IPS-NIHi11 (cell line): ENCODE measurements at places on chromosomes 5 and 9.

DNA sequence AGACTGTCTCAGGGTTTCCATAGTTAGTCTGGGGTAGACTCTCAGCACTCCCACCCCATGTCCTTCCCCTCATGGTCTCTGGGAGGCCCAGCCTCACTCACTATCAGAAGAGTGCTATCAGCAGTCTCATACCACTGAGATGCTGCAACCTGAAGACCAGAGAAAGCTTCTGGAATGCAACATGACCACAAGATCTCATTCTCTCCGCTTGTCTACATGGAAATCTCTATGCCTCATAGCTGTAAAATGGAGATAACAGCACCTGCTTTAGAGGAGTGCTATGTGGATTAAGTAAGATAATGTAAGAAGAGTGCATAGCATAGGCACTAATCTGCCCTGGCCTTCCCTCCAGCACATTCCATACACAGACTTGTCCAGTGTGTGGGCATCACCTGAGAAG lies 47.0 kb upstream of the ZNF169 start:
- no peak for DNase-seq

DNA sequence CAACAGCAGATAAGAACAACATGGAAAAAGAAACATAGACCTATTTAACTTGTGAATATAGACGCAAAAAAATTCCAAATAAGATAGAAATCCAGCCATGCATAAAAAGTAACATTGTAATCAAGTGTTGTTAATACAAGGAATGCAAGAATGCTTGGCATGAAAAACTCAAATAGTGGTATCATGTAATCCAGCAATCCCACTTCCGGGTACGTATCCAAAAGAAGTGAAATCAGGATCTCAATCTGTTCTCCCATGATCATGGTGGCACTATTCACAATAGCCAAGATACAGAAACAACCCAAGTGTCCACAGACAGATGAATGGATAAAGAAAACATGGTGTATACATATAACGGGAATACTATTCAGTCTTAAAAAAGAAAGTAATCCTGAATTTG lies 437.4 kb downstream of the ARHGEF28 start:
- DNase-seq, result no peak

DNA sequence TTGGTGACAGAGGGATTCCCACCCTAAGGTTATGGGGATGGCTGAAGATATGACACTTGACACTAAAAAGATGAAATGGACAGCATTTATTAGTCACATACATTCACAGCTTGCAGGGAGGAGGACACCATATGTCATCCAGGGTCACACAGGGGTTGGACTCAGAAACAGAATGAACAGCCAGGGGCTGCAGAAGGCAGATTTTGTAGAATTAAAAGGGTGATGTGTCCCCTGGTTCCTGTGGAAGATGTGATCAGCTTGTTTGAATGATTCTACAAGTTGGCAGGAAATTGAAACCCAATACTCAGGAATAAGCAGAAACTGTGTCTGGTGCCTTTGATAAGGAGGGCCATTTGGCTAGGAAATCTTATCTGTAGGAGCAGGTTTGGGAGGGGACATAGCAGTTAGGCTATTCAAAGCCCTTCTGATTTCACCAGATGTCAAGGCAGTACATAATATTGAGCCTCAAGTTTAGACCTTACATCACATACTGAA lies 102.3 kb upstream of the GRIN3A start:
- DNase-seq, result no peak

- DNase-seq, result peak; percentile 19
Observed at GRCh38 chr9:134066526-134066912, 1.3 kb downstream of the BRD3 start.

- DNase-seq, result no peak
Observed at GRCh38 chr5:1498623-1499416, 24.9 kb downstream of the LPCAT1 start.

- peak; percentile 19 for DNase-seq
Observed at GRCh38 chr9:211036-211435, 3.6 kb upstream of the DOCK8 start.

DNA sequence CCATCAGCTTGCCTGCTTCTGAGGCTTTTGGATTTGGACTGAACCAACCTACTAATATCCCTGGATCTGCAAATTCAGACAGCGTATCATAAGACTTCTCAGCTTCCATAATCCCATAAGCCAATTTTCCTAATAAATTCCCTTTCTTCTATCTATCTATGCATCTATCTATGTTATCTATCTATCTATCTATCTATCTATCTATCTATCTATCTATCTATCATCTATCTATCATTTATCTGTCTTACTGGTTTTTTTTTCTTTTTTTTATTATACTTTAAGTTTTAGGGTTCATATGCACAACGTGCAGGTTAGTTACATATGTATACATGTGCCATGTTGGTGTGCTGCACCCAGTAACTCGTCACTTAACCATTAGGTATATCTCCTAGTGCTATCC lies 2045.4 kb upstream of the CDH6 start:
- no peak for DNase-seq

DNA sequence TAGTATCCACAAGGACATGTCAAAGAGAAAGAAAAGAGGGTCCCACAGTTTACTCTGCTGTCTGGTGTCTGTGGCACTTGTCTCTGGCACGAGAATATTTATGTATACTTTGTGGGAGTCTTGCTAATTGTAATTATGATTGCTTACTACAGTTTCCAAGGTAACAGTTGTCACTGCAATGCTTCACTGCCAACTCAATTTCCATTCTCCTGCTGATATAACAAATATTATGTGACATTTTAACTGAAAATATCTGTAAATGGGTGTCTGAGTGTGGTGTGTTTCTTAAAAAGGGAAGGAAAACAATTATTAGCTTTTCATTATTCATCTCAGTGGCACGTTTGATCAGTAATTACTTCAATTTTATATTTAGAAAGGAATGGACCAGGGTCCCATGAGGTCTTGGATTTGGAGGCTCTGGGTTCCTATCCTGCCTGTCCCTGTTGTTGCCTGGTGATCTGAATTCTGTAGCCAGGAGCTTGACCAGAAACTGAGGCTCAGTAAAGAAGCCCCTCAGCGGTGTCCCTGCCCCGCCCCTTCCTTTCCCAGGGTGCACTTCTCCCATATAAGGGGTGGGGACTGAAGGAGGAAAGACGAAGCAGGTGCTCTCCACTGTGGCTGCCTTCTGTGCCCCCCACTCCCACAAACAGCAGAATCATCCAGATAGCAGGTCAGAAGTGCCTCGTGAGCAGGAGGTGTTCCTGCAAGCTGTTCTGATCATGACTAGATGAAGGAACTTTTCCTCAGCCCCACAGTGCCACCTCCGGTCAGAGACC lies 137.3 kb upstream of the KIF2A start:
- DNase-seq, result no peak

DNA sequence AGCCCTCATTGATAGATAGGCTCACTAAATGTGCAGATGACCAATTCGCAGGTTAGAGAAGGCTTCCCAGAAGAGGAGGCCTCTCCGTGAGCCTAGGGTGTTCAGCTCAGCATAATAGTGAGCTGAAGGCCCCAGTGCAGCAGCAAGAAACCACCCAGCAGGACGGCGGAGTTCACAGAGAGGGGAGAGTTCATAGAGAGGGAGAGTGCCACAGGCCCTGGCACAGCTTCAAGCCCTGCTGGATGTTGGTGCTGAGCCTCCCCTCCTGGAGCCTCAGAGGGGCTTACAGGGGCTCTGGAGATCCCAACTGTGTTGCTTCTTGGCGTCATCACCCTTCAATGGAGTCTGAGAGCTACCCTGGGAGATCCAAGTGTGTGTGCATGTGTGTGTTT lies 2.1 kb downstream of the SLC22A5 start:
- no peak for DNase-seq

DNA sequence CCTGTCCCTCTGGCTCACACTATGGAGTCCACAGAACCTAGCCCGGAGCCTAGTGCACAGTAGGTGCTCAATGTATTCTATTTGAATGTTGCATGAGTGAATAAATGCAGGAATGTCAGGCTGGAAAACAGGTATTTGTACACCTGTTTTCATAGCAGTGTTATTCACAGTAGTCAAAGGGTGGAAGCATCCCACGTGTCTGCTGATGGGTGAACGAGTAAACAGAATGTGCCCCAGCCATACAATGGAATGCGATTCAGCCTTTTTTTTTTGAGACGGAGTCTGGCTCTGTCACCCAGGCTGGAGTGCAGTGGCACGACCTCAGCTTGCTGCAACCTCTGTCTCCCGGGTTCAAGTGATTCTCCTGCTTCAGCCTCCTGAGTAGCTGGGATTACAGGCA lies 31.5 kb upstream of the IER5L start:
- no peak for DNase-seq

GRCh38 chr5:34625246-34625645 lies 30.9 kb upstream of the RAI14 start:
- no peak for DNase-seq

DNA sequence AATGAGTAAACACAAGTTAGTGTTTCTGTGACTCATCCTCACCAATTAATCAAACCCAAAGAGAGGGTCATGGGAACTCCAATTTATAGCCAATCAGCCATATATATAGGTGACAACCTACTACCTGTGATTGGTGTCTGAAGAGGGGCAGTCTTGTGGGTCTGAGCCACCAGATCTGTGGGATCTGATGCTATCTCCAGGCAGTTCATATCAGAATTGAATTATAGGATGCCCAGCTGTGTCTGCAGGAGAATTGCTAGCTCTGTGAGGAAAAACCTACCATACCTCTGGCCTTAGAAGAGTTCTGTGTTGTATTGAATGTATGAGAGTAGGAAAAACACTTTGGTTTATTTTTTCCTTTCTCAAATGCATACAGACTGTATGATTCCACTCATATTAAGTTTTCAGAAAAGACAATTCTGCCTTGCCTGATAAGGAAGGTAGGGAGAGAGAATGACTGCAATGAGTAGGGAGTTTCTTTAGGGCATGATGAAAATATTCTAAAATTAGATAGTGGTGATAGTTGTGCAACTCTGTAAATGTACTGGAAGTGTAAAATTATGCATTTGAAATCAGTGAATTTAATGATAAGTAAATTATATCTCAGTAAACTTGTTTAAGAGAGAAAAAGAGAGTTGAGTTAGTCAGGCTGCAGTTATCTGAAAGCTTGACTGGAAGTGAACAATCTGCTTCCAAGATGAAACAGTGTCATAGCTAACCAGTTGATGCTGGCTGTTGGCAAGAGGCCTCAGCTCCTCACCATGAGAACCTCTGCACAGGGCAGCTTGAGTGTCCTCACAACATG lies 274.9 kb downstream of the AUH start:
- DNase-seq, result no peak

- DNase-seq, result no peak
Observed at GRCh38 chr5:146521403-146522106, 5.6 kb upstream of the GPR151 start.

GRCh38 chr5:168408561-168409305 lies 77.5 kb upstream of the RARS1 start:
- no peak for DNase-seq

- no peak for DNase-seq
Observed at GRCh38 chr9:110472111-110472510, 107.4 kb downstream of the SVEP1 start.

DNA sequence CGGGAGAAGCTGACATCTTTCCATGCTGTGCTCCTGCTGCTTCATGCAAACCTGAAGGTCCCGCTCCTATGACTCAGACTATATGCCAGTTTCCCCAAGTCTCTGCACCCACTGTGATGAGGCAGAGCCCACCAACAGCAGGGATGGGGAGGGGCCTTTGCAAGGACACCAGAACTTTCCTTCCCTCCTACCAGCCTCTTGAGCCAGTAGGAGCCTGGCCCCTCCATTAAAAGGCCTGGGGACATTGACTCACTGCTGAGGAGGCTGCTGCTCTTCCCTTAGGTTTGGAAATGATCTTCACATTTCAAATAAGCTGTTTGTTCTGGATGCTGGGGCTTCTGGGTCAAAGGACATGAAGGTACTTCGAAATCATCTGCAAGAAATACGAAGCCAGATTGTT lies 26.1 kb upstream of the CTSL start:
- no peak for DNase-seq
